Progenitor cell of endocrine pancreas (in vitro differentiated cells): ENCODE measurements at places on chromosomes 11 and 22.

DNA sequence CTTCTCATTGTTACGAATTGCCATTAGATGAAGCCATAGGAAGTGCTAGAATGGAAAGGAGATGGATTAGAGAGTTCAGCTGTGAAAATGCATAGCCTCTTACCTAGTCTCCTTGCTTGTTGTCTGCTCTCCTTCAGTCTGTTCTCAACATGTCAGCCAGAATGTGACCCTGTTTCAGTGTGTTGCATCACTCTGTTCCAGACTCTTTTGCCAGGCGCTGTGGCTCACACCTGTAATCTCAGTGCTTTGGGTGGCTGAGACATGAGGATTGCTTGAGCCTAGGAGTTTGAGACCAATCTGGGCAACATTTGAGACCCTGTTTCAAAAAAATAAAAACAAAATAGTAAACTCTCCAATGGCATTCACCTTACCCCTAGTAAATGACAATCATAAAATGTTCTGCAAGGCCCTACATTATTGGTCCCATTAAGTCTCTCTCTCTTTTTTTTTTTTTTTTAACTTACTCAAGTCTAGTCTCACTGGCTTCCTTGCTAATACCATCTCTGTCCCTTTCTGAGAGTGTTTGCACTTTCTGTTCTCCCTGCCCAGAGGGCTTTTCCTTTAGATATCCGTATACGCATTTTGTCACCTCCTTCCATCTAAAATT, 39.4 kb downstream of the CYP2R1 start:
- DNase-seq = no peak

- DNase-seq = no peak
These were observed 41.2 kb upstream of the KCNQ1OT1 start for GRCh38 chr11:2741006-2741376.

- DNase-seq = no peak
These were observed 24.0 kb downstream of the SMCO4 start for GRCh38 chr11:93519179-93519578.

- DNase-seq = no peak
These were observed 11.6 kb upstream of the RTN4R start for GRCh38 chr22:20279662-20280134.

GRCh38 chr11:45304992-45305335, 18.8 kb upstream of the SYT13 start:
- DNase-seq = no peak

DNA sequence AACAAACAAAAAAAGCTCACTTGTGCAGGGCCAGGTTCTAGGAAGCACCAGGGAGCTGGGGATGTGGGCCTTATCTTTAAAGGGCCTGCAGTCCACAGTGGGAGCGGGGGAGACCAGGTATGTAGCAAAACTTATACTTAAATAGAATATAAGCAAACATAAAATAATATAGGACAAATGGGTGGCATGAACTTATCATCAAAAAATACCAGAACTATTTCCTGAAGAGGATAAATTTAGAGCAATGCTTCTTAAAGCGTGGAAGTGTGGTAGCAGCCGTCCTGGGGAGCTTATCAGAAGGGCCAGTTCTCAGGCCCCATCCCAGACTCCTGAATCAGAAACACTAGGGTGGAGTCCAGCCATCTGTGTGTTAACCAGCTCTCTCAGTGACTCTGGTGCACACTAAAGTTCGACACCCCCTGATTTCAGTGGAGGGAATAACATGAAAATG, 9.3 kb downstream of the VPS26B start:
- no peak for DNase-seq

DNA sequence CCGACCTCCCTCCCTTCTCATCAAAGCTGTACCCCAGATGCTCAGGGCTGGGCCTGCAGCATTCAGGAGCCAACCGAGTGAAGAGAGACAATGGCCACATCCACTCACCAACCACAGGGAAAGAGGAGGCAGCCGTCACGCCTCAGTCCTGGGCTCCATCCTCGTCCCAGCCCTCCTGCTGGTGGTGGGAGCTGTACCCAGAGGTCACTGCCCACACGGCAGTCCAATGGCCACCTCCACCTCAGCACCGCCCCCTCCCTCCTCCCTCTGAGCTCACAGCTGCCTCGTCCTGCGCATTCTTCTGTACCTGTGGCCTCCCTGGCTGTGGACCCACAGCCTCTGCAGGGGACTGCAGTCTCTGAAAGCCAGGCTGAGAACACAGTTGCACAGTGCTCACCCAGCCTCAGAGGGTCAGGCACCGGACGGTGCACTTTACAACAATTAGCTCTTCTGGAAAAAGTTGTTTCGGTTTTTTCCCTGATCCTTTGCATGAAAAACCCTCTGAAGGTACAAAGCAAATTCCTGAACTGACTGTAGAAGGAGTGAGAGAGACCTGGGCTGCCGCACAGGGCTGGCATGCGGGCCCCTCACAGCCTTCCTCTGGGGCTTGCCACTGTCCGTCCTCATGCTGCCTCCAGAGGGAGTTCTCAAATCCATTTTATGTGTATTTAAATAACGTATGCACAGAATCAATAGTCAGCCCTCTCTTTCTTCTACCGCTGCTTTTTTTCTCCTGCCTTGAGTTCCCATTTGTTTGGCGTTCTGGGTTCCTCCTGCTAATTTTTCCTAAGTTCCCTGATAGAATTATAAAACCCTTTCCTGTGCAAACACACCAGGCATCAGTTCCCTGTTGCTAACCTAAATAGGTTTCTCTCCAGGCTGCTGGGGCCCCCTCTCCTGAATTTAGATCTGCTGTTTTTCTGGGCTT, 52.7 kb downstream of the PHF21B start:
- no peak for DNase-seq

DNA sequence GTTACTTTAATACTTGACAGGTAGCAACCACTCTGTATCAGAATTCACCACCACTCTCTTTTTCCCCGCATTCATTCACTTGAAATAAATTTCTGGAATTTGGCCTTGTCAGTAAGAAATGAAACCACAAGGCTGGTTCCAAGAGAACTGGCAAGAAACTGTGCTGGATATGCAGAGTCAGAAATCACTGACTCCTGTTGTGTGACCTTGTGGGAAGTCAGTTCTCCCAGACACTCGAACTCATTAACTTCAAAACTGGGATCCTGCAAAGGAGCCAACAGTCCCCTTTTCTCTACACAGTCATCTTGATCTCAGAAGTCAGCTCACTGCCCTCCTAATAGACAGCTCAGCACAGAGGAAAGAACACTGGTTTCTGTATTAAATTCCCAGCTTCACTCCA, 142.7 kb downstream of the LRRC4C start:
- no peak for DNase-seq

GRCh38 chr11:65575568-65576231, at the start of gene EHBP1L1:
Gene EHBP1L1 (plus strand): TSS chr11:65576053. CDS start chr11:65576303, 250 bp downstream.
- DNase-seq = no peak

- DNase-seq = no peak
These were observed 93.9 kb upstream of the API5 start for GRCh38 chr11:43217849-43218248.

- peak; percentile 39 for DNase-seq
These were observed 52.4 kb downstream of the GRIK4 start for GRCh38 chr11:120563703-120564572.

DNA sequence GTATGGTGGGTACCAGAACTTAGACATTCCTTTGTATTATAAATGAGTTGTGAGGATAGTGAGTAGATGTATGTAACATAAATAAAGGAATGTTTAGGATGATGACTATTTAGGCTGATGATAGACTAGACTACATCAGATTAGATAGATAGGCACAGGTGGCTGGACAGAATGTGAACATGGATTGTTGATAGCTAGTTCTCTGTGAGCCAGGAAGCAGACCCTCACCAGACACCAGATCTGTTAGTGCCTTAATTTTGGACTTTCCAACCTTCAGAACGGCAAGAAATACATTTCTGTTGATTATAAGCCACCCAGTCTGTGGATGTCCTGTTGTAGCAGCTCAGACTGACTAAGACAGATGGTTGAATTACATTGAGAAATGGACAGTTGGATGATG, 99.4 kb downstream of the SWAP70 start:
- DNase-seq = no peak

DNA sequence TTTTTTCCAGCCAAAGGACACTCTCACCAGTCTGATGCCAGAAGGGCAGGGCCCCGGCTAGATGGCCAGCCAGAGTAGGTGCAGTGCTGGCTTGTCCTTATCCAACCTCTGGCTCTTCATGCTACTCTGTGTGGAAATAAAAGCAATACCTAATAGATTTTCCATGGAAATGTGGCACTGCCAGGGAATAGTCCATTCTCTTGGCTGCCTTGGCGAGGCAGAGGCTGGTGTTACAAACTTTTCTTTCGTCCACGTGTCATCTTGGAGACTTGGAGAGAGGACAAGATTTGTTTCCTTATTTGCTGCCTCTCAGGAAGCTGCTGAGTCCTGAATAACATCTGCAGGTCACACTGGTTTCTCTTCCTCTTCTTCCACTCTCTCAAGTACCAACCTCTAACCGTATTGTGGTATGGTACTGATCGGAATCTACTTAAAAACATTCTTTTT, 17.2 kb upstream of the C1QTNF4 start:
- DNase-seq = no peak

GRCh38 chr22:23755711-23756110, 1.5 kb upstream of the VPREB3 start:
- no peak for DNase-seq

- no peak for DNase-seq
These were observed 4.4 kb downstream of the EP300 start for GRCh38 chr22:41096841-41097240.

DNA sequence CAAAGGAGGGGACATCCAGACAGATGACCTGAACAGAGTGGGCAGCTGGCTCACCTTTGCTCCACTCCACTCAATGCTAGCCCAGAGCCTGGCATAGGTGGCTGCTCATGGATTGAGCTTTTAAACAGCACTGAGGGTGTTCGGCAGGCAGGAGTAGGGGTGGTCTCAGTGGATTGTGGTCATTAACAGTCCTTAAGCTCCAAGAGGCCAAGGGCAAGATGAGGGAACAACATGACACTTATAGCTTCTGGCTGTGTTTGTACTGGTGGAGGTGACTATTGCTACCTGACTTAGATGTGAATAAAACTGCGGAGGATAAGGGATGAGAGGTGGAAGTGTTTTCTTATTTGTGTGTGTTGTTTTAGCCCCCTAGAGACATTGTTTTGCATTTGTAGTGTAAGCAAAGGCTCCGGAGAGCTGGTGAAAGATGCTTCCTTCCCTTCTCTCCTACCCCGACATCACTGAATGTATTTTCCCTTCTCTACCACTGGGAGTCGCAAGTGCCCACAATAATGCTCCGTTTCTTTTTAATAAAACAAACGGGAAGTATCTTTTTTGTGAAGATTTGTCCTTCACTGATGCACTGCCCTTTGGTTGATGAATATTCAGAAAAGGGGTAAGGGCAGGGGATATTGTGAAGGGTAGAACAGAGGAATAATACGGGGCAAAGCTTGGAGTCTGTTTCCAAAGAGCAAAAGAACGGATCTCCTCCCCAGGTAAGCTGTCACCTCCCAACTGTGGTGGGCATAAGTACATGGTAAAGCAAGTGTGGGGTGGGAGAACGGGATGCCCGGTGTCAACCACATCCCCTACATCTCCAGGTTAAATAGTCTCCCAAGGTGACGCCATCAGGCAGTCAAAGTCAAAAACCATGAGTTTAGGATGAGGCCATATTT, 27.5 kb upstream of the MTNR1B start:
- no peak for DNase-seq

DNA sequence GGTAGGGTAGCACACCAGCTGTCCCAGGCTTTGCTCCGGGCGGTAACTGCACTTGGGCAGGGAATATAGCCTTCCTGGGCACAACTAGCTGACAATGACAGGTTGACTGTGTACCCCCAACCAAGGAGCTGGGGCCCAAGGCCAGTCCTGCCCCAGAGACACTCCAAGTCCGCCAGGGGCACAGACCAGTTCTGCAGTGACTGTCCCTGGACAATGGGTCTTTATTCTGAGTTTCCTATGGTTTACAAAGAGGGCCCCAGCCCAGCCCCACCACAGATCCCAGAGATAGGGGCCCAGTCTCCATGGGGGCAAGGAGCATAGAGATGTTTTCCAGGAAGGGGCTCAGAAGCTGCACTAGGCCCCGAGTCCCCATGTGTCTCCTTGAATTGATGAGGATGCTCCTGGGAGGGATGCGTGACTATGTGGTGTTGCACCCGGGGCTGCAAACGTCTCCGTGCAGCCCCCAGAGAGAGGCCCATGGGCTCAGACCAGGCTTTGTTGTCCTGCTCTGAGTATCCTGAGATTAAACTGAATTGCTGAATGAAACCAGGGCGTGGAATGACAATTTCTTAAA, 48.4 kb downstream of the CD6 start:
- no peak for DNase-seq

DNA sequence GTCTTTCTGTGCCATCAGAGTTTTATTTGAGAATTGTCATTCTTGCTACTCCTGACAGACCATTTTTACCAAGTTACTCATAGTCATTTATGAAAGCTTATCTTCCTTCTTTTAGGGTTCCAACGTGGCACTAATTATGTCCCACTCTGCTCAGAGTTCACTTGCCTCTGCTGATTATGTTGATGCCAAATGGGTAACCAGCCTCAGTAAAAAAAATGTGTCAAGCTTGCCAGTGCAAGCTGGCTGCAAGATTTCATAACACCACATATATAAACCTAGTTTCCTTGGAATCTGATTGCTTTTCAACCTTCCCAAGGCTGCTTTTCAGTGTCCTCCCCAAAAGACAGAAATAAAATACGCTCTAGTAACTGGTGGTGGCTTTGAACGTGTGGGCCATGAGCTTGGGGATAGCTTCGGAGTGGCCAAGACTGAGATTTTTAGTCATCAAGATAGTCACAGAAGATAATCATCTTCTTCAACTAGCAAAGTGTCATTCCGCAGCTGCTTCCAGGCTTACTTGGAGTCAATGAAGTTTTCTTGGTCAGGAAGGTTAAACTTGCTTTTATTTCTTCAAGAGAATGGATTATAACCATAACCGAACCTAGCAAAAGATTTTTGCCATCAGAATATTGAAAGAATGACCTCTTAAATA, 29.5 kb upstream of the APOA1 start:
- no peak for DNase-seq

DNA sequence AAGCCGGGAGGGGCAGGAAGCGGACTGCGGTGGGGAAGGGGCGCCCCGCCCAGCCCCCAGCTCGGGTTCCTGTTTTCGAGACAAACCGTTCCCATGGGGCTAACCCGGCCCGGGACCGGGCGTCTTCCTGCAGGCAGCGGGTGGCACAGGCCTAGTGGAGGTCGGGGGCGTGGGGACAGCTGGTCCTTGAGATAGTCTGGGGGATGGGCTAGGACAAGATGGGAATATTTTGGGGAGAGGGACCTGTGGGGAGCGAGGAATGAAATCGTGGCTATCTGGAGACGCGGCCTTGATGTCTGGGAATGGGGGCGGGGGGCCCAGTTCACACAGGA, 1.2 kb upstream of the RASGRP2 start:
- no peak for DNase-seq

GRCh38 chr22:39336411-39336810, 13.4 kb upstream of the SYNGR1 start:
- no peak for DNase-seq
